NCI-H1092 (cell line): ENCODE measurements at places on chromosomes 2 and 18.

- no peak for DNase-seq
These were observed 106.8 kb downstream of the ASAP2 start for GRCh38 chr2:9313443-9313842.

DNA sequence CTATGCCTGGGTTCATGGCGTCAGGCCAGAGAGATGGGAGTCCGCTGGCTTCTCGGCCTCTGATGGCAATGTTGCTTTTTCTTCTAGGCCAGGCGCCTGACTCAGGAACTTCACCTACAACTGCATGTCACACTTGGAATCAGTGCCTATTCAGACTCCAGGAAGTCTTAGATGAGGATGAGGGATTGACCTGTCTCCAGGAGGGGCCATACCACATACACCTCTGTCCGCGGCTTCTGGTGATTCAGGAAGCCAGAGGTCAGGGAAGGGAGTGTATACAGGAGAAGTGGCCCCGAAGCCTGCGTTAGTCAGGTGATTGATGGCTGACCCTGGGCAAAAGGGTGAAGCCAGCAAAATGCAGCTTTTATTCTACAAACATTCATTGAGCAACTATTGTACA is 109.1 kb upstream of the RMDN2 start:
- no peak for DNase-seq

DNA sequence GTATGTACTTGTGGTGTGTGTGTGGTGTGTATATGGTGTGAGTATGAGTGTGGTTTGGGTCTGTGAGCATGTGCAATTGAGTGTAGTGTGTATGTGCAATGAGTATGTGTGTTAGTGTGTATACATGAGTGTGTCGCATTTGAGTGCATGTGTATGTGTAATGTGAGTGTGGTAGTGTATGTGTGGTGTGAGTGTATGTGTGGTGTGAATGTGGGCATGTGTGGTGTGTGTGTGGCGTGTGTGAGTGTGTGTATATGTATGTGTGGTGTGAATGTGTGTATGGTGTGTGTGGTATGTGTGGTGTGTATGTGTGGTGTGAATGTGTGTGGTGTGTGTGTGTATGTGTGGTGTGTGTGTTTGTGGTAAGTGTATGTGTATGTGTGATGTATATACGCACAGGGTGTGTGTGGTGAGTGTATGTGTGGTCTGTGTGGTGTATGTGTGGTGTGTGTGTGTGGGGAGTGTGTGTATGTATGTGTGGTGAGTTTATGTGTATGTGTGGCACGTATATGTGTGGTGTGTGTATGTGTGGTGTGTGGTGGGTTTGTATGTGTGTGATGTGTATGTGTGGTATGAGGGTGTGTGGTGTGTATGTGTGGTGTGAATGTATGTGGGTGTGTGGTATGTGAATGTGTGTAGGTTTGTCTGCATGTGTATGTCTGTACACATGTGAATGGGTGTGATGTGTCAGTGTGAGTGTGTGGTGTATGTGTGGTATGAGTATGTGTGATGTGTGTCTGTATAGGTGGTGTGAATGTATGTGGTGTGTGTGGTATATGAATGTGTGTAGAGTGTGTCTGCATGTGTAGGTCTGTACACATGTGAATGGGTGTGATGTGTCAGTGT is 123.4 kb downstream of the DOCK10 start:
- no peak for DNase-seq

DNA sequence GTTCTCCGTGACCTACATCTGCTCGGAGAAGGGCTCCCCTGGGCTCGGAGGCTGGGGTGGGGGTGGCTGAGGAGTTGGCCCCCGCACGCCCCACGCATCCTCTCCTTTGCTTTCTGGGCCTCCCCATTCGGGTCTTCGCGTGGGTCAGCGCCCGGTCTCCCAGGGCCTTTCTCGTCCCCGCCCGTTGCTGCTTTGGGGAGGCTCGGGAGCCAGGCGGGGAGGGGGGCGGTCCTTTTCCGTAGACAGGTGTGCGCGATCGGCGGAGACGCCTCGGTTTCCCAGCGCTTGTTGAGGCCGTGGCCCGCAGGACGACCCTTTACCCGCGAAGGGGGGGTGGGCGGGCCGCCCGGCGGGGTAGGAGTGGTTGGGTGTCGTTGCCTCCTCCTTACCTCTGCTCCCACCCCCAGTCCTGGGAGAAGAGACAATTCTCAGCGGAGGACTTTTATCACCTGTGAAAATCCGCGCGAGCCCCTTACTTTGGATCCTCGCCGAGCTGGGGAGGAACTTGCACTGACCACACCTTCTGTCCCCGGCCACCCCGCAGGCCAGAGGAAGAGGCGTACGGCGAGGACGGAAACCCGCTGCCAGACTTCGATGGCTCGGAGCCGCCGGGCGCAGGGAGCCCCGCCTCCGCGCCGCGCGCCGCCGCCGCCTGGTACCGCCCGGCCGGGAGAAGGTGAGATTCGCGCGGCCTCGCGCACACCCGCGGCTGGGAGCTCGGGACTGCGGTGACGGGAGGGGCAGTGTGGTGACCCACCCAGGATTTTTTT is 2.6 kb downstream of the ADCYAP1 start:
- DNase-seq: peak; percentile 35

GRCh38 chr18:26511339-26512071 is 36.8 kb downstream of the KCTD1 start:
- DNase-seq: peak; percentile 84

DNA sequence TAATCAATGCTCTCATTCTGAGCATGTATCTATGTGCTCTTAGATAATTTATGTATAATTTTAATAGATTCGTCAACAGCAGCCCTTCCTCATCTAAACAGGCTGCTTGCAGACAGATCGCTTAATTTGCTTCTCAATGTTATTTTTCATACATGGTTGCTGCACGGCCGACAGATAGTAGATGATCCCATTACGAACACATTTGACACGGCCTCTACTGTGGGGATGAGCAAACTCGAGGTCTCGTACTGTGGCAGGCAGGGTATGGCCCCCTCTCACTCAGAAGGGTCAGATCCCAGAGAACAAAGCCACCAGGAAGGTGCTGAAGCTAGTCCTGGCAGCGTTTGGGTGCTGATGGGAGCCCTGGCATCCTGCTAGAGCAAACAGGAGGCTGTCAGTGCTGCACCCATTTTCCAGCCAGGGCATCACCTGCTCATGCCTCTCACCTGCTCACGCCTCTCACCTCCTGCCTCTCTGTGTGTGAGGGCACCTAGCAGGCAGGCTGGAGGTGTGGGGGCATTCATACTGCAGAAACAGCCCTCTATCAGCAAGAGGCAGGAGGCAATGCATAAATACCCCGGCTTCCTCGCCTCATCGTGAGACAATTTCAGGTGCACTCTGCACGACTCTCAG is 80.0 kb downstream of the KLHL29 start:
- DNase-seq: no peak
